Activated CD8-positive, alpha-beta T cell treated with anti-CD3 and anti-CD28 coated beads for 36 hours (primary cell): ENCODE measurements at places on chromosomes 7 and 10. TPM values are rescaled to one million over a fixed set of nuclear protein-coding genes. Genes with fewer than 3 reads are reported as not detected.

The PNLIP gene
- not detected for total RNA-seq

- no peak for DNase-seq
Observed at GRCh38 chr10:79084972-79085597, 16.3 kb downstream of the ZMIZ1 start.

The COL17A1 gene
- not detected for total RNA-seq

GRCh38 chr7:1156782-1157535, 3.0 kb downstream of the ZFAND2A start:
- DNase-seq = no peak

The SCART1 gene
- total RNA-seq = 2.9 TPM

GRCh38 chr7:74467876-74468275, 14.2 kb downstream of the GTF2IRD1 start:
- DNase-seq = no peak
